ENCODE measurements at places on chromosomes 2 and 18.

- no peak for DNase-seq
Observed at GRCh38 chr2:65159906-65160305, 30.0 kb upstream of the RAB1A start.

DNA sequence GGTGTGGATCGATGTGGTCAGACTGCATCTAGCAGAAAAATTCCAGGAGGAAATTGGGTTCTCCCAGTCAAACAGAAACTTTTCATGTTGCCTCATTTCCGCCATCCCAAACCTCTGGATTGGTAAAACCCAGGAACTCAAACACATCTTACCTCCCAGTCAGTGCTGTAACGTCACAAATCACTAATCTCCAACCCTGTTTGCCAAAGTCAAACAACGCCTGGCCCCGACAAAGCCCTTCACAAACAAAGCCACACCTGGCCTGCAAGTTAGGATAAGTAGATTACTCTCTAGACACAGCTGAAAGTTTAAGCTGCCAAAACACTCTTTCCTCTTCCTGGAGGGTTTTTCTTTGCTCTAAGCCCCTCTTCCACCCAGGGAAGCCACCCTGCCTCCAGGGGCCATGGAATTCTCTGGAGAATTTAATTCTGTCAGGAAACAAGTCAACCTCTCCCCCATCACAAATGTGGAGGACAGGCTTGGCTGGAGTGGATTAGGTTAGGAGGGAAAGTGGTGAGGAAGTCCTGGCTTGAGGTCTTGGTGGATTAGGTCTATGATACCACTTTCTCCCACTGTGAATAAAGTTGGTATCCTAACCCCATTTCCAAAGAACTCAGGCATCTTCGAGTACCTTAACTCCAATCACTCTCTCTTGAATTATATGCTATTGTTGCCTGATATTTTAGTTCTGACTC, 86.7 kb downstream of the LYPD6B start:
- no peak for DNase-seq

GRCh38 chr2:24766609-24767008, 26.6 kb downstream of the PTRHD1 start:
- no peak for DNase-seq

DNA sequence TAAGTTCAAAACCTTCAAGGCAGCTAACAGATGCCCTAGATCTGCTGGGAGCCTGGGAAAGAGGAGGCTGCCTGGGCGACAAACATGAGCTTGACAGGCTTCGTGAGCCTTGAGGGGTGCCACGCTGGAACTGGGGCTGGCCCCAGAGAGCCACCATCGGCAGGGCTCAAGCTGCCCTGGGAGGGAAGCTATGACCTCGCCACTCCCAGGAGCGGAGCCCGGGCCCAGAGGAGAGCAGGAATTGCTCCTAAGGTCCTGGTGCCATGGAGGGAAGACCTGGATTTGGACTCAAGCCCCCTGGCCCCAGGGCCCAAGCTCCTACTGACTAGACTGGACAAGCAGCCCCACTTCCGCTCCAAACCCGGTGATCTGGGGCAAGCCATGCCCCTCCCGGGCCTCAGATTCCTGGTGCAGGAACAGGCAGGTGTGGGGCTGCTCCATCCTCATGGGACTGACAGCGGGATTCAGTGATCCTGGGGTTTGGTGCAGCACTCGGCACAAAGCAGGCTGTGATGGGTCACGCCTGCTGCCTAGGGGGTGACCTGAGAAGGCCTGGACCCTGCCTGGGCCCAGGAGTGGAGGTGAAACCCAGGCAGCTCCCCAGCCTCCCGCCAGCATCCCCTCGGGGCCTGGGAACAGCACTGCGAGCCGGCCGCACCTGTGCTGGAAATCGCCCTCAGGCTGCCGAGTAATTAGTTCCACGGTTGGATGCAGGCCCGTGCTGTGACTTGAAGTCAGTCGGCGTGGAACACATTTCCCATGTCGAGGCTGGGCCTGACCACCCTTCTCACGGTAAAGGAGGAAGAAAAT, 246.9 kb downstream of the NDUFA10 start:
- DNase-seq: no peak

DNA sequence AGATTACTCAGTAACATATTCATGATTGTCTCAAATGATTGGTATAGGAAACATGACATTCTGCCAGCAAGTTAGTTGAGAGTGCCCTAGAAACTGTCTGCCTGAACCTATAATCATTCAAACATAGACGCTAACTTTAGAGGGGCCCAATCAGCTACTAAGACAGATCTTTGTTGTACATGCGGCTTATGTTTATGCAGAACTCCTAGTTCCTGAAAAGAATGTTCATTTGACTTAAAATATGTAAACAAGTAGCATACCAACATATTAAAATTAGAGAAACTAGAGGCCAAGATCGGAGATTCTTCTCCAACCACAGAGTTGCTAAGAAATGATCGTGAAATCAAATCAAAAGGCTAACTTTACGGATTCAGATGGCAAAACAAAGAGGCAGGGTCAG, 4.2 kb upstream of the METAP1D start:
- DNase-seq: no peak

DNA sequence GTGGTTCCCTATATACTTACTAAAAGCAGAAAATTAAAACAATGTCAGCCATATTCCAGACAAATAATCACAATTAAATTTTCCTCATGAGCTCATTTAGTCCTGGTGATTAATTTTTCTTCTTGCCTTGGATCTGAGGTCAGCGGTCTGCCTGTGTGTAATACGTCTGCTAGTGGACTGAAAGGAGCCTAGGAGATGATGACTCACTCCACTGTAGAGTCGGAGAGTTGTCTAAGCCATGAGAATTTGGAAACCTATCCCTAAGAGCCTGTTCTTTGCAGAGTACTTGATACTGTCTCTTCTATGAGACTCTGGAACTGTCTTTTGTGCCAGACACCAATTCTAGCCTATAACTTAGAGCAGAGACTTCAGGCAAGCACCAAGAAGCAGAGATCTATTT, 94.2 kb upstream of the RAB27B start:
- no peak for DNase-seq

- DNase-seq: no peak
Observed at GRCh38 chr2:163198007-163198406, 359.4 kb upstream of the KCNH7 start.

DNA sequence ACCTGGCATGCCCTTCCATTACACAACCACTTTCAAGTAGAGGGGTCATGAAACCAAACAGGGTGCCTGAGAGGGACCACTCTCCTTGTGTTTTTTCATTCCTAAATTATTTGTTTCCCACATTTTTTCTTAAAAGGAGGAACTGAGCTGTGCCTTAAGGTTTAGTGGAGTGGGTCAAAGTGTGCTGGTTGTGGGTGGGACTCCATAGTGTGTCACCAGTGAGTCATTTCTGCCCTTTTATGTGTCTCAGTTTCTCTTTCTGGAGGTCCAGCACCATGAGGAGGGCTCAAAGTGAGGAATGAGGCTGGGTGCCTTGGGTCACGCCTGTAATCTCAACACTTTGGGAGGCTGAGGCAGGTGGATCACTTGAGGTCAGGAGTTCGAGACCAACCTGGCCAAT, 37.8 kb downstream of the COMMD1 start:
- DNase-seq: no peak

- no peak for DNase-seq
Observed at GRCh38 chr18:7805096-7805495, 238.0 kb downstream of the PTPRM start.

DNA sequence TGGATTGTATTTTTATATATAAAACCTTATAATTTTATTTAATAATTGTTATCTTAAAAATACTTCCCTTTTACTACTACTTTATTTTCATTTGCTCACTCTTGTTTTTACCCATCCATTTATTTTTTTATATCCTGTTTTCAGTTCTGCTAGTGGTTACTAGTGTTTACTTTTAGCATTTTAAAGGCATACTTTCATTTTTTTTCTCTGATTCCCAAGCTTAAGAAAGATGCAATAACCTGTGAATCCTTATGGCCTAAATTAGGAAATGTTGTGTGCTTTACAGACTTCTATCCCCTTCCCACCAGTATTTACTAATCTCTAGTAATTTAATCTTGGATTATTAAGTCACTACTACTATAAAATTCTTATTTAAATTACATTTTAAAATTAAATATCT, 140.0 kb downstream of the SMAD7 start:
- DNase-seq: no peak

GRCh38 chr2:30417253-30417652, 29.8 kb upstream of the LCLAT1 start:
- no peak for DNase-seq

GRCh38 chr18:78975292-78975691, 4.3 kb upstream of the SALL3 start:
- DNase-seq: no peak

GRCh38 chr2:201270293-201271001, 10.1 kb downstream of the CASP8 start:
- no peak for DNase-seq

GRCh38 chr2:229821316-229821715, 100.5 kb downstream of the TRIP12 start:
- no peak for DNase-seq

- no peak for DNase-seq
Observed at GRCh38 chr18:55268628-55269275, 309.5 kb upstream of the CCDC68 start.

DNA sequence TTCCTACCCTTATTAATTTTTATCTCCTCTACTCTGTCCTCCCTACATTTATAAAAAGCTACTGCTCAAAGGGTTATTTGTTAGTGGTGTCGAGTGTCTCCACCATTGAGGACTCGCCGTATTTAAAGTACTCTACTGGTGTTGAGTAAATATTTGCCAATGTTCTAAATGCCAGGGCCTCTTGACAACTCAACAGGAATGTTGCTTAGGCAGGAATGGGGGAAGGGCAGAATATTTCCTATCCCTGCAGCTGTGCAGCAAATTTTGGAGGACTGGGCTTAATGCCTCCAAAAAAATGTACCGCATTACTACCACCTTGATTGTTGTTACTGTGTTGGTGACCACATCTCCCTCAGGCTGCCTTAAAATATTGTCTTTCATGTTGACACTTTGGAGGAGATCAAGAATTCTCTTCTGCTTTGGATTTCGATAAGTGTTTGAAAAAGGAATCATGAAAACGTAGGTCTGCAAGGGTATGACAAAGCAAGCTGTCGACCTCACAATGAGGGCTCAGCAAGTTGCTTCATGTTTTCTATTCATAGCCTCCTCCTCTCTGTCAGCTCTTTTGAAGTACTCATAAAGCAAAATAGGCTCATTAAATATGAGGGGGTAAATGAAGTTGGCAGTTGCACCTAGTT, 84.3 kb downstream of the EFEMP1 start:
- DNase-seq: no peak

GRCh38 chr2:230864605-230865306, at the start of gene ITM2C:
Gene ITM2C, plus strand, starts transcription at chr2:230864942. Its CDS starts 84 bp downstream, at chr2:230865026.
- DNase-seq: peak; percentile 76

DNA sequence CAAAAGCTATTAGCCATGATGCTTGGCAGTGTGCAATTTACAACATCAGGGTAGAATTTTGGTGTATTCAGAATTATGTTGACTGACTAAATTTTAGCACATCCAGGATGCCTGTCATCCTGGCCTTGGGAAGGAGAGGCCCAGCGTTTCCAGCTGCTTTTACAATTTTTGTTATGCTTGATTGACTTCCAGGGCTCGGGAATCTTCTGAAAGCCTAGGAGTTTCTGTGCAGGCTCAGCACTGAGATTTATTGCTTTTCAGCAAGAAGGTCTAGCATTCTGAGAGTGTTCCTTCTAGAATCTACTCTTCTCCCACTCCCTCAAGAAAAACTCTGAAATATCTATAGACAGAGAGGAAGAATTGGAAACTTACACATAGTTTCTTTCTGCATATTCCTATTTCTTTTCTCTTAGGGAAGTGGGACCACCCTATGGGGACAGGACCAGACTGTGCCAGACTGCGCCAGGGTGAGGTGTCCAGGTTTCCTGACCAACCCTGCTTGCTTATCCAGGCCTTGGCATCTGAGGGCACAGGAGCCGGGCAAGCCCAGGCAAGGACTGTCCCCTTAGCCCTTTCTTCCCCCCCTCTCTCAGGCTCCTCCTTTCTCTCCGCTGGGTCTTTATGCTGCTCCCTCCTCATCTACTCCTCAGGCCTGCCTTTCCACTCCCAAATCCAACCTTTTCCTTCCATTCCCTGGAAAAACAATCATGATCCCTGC, 26.9 kb downstream of the MAIP1 start:
- DNase-seq: no peak

DNA sequence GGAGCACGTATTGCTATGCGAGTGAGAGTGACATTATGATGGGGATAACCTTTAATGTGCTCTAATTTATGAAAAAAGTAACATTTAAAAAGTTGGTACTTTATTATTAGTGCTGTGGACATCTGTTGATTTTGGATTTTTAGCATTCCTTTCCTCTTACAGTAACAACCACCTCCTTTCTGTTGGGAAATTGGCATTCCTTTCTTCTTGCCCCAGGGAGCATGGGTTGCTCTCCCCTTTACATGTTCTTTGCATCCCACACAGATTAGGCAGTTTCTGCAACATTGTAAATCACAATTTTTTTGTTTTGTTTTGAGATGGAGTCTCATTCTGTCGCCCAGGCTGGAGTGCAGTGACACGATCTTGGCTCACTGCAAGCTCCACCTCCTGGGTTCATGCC, 300.2 kb downstream of the LPIN1 start:
- no peak for DNase-seq

DNA sequence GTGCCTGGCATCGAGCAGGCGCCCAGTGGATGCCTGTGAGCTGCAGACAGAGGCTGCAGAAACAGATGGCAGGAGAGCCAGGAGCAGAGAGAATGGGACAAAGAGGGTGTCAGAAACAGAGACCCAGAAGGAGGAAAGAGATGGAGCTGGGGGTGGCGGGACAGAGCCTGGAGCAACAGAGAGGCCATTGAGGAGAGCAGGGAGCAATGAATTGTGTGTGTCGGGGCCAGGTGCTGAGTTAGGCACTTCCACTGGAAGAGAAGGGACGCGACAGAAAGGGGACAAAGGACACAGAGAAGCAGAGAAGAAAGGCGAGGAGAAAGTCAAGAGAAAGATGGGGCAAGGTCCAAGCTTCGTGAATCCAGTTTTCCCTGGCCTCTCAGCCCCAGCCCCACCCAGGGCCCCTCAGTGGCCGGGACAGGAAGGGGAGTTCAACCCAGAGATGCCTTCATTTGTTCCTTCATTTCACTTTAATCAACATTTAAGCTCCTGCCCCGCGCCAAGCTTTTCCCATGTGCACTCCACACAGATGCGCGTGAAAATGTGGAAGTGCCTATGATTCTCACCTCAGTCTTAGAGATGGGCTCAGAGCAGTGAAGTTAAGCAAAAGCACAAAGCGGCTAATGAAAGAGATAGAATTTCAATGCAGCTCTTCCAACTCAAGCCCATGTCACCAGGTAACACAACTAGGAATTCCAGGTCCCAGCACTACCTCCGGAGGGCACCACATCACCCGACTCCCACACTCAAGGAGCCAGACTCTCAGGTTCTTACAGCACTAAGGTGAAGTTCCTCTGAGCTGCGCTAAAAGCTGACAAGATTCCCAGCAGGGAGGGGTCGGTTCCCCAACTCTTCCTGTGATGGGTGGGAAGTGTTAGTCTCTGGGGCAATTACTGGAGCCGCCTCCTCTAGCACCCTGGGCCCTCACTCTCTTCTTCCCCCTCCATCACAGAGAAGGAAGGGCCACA, 55.1 kb downstream of the TNS1 start:
- no peak for DNase-seq

Measured in activated CD4-positive, alpha-beta T cell treated with anti-CD3 and anti-CD28 coated beads, Interleukin-2, amount 10 ng/mL, durations not matched to agents 7 days and 5 days (primary cell).